ENCODE measurements at places on chromosomes 11 and 22. TPM values are rescaled to one million over a fixed set of nuclear protein-coding genes. Genes with fewer than 3 reads are reported as not detected.

DNA sequence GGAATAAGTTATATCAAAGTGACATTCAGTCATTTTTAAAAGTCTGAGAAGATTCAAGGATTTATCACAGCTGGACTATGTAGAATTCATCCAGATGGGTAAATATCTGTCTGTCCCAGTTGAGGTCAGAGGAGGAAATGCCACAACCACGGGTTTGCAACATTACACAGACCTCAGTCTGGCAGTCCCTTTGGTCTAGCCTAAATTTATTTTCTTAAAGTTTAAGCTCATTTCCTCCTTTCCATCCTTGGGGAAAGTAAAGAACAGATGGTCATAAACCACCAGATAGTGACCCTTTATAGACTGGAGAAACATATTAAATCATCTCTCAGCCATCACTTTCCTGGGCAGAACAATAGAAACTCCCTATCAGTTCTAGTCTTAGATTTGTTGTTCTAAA lies 238.4 kb upstream of the DDI1 start:
- no peak for DNase-seq

Gene OR51E1
- total RNA-seq: not detected

Gene NAALADL1
- 8.1 TPM for total RNA-seq

DNA sequence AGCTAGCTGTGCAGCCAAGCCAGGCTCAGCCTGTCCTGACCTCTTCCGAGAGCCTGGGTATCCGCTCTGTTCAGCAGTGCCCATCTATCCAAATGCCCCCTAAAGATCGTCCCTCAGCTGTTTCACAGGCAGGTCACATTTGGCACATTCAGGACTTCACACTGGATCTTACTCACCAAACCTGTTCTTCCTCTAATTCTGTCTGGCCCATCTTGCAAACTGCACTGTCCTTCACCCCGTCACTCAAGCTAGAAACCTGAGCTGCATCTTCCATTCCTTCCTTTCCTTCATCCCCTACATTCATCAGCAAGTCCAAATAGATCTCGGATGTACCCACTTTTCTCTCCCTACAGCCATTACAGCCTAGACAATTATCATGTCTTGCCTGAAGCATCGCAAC lies 60.7 kb upstream of the CSNK2A3 start:
- DNase-seq: no peak

Gene MUC2
- not detected for total RNA-seq

DNA sequence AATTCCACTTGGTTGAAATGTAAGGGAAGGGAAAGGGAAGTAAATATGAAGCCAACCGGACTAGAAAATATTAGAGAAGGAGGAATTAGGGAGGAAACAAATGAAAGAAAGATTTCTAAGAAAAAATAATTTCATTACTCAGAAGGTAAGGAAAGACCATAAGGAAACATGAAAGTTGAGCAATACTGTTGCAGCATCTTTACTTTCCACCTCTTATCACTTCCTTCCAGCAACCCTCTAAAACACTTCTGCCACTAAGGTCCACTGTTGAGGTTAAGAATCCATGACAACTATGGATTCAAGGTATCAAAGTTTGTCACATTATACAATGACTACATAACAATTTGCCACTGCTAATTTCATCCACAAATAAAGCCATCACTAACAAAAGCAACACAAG lies 308.6 kb downstream of the DLG2 start:
- no peak for DNase-seq

Gene CRYAB
- total RNA-seq: 4.0 TPM

- DNase-seq: no peak
Measured at GRCh38 chr22:19407649-19408606, 23.6 kb downstream of the HIRA start.

DNA sequence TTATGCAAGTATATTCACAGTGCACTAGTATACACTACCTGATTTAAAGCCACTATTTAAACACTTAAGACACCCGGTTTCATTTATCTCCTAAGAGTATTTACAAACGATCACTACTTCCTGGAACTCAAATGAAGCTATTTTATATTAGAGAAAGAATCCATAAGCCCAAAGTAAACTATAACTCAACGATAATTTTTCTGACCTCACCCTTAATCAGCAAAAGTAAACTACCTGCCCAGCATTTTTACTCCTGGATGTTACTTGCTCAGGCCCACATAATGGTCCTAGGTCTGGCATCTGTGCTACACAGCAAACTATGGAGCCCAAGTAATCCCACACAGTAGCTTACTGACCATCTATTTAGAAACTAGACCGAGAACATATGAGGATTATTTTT lies 33.4 kb downstream of the TSG101 start:
- no peak for DNase-seq

GRCh38 chr11:76918941-76919386 lies 58.2 kb downstream of the ACER3 start:
- DNase-seq: no peak

- DNase-seq: no peak
Measured at GRCh38 chr11:122270535-122270934, 154.5 kb upstream of the BLID start.

- DNase-seq: no peak
Measured at GRCh38 chr11:57703341-57703740, 8.7 kb downstream of the MED19 start.

DNA sequence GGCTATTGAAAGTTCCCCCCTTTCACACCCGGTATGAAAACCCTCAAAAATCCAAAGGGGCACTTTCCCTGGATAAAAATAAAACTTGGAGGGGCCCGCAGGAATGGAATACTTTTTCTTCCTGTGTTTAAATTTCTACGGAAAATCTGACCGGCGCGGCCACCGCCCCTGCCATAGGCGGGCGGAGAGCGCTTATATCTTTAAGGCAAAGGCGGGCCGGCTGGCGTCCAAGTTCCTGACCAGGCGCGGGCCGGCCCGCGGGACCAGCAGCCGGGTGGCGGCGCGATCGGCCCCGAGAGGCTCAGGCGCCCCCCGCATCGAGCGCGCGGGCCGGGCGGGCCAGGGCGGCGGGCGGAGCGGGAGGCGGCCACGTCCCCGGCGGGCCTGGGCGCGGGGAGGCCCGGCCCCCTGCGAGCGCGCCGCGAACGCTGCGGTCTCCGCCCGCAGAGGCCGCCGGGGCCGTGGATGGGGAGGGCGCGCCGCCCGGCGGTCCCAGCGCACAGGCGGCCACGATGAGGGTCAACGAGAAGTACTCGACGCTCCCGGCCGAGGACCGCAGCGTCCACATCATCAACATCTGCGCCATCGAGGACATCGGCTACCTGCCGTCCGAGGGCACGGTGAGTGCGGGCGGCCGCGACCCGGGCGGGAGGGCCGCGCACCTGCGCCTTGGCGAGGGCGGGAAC lies at the start of gene ANO1:
Gene ANO1 (plus strand): TSS at position 223 of the 686 bp plus-strand sequence. CDS start 290 bp downstream, at position 513.
- no peak for DNase-seq

GRCh38 chr22:39087881-39088684 lies 9.0 kb upstream of the APOBEC3H start:
- peak; percentile 81 for DNase-seq

DNA sequence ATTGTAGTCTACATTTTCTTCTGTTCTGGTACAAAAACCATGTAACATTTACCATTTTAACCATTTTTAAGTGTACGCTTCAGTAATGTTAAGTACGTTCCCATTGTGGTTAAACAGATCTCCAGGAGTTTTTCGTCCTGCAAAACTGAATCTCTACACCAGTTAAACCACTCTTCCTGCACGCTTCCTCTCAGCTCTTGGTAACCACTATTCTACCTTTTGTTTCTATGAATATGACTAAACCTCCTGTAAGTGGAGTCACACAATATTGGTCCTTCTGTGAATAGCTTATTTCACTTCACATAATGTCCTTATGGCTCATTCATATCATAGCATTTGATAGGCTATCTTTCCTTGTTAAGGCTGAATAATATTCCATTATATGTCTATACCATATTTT lies 7.1 kb upstream of the EXT2 start:
- DNase-seq: no peak

GRCh38 chr11:106950067-106950491 lies 68.2 kb downstream of the GUCY1A2 start:
- DNase-seq: no peak

Gene NLRP14
- total RNA-seq: not detected

Gene MMP13
- total RNA-seq: not detected

DNA sequence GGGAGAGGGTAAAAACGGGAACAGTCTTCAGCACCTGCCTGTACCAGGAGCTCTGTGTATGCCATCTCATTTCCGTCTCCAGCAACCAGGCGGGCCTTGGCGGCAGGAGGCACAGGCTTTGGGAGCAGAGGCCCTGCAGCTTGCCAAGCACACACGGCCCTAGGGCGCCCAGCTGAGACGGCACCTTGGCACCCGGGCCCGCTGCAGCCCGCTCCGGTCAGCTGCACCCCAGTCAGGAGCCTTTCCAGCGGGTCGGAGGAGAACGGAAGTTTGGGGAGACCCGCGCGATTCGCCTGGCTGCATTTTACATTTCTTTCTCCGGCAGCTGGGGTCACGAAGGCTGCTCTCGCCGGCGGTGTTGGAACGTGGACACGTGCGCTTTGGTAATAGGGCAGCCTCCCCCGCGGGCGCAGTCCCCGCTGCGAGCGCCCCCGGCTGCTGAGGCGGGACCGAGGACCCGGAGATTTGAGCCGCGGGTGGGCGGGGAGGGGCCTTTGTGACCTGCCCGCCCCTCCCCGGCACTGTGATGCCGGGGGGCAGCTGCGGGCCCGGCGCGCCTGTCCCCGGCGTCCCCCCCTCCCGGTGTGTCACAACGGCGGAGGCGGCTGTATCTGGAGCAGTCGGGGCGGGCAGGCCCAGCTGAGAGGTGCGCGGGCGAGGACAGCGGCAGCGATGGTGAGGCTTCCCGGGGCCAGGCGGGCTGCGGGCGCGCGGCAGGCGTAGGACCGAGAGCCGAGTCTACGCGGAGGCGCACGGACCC lies at the start of gene TUBA8:
Gene TUBA8 (plus strand): TSS at position 616 of the 760 bp plus-strand sequence. CDS start 57 bp downstream, at position 673.
- DNase-seq: no peak

Gene MUC6
- total RNA-seq: not detected

Gene MAJIN
- not detected for total RNA-seq

Gene KCNJ5
- not detected for total RNA-seq

GRCh38 chr11:65420979-65421793 lies 1.4 kb upstream of the NEAT1 start:
- DNase-seq: no peak
